ENCODE measurements at places on chromosomes 5 and 9. TPM values are rescaled to one million over a fixed set of nuclear protein-coding genes. Genes with fewer than 3 reads are reported as not detected.

The CARTPT gene
- not detected for total RNA-seq

The FAM170A gene
- total RNA-seq: not detected

The FGF1 gene
- total RNA-seq: not detected

The PPP3R2 gene
- total RNA-seq: not detected

The CD14 gene
- total RNA-seq: 0.28 TPM

The CDO1 gene
- 27.6 TPM for total RNA-seq

GRCh38 chr5:41629897-41630296 is 119.5 kb upstream of the PLCXD3 start:
- no peak for DNase-seq
- no peaks in the 10 kb centered on the region for H3K4me1 ChIP-seq
- no peaks in the 10 kb centered on the region for H3K36me3 ChIP-seq
- no peak overlapping the region for H3K27ac ChIP-seq

DNA sequence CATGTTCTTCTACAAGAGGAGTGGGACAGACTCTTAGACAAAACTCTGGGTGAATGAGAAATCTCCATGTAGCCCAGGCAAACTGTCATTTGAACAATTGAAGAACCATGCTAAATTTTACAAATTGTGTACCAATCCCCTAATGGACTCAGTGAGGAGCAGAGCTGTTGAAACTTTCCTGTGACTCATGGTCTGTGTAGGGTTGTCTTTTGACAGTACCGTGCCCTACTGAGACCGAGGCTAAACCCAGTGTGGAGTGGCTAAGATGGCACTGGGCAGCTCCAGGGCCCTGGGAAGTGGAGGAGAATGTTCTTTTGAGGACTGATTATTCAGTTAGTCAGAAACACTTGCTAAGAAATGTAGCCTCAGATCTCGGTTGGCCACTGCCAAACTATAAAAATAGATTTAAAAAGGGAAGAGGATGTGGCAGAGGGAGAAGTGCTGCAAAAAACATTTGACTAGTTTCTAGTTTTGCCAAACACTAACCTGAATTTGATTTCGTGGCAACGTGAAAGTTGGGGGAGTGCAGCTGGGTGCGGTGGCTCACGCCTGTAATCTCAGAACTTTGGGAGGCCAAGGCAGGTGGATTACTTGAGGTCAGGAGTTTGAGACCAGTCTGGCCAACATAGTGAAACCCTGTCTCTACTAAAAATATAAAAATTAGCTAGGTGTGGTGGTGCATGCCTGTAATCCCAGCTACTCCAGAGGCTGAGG is 24.7 kb downstream of the POU4F3 start:
- no peak overlapping the region for H3K4me3 ChIP-seq
- H3K27me3 ChIP-seq: peaks cover 46% of the 10 kb centered on the region
- H3K27ac ChIP-seq: no peak overlapping the region
- no peaks in the 10 kb centered on the region for H3K4me1 ChIP-seq
- H3K36me3 ChIP-seq: no peaks in the 10 kb centered on the region

- peaks cover 2% of the 10 kb centered on the region for H3K36me3 ChIP-seq
- H3K4me1 ChIP-seq: no peaks in the 10 kb centered on the region
- no peak overlapping the region for H3K4me3 ChIP-seq
- no peak overlapping the region for H3K27ac ChIP-seq
- no peaks in the 10 kb centered on the region for H3K27me3 ChIP-seq
Measured at GRCh38 chr5:32814141-32814540, 103.0 kb downstream of the NPR3 start.

GRCh38 chr9:70613024-70613768 is 198.7 kb upstream of the KLF9 start:
- no peak overlapping the region for H3K4me3 ChIP-seq
- H3K4me1 ChIP-seq: peaks cover 22% of the 10 kb centered on the region
- H3K27ac ChIP-seq: no peak overlapping the region
- H3K27me3 ChIP-seq: no peaks in the 10 kb centered on the region
- no peak for DNase-seq

DNA sequence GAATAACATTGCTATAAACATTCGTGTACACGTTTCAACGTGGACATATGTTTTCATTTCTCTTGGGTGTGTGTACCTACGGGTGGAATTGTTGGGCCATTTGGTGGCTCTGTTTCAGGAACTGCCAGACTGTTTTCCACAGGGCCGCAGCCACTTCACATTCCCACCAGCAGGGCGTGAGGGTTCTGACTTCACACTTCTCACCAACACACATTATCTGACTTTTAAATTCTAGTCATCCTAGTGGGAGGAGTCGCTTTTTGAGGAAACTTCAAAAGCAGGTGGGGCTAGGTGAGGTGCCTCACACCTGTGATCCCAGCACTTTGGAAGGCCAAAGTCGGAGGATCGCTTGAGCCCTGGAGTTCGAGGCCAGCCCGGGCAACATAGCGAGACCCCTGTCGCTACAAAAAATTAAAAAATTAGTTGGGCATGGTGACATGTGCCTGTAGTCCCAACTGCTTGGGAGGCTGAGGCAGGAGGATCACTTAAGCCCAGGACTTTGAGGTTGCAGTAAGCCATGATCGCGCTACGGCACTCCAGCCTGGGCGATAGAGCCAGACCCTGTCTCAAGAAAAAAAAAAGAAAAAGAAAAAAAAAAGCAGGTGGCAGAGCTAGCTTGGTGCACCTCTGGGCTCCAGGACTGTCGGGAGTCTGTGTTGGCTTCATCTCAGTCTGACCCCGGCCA is 28.5 kb downstream of the TSPAN17 start:
- peaks cover 10% of the 10 kb centered on the region for H3K4me1 ChIP-seq
- H3K4me3 ChIP-seq: no peak overlapping the region
- no peak overlapping the region for H3K27ac ChIP-seq
- H3K27me3 ChIP-seq: peaks cover 12% of the 10 kb centered on the region

DNA sequence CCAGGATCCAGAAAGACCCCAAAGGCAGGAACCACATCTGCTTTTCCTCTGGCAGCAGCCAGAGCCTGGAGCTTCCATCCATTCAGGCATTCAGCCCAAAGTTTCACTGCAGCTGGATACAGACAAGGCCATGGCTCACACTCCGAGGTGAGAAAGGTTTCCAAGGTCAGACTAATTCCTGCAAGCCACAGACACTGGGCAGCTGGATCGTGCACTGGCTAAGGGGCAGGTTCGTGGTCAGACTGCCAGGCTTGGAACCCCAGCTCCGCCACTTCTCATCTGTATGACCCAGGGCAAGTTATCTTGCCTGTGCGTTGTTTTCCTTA is 36.9 kb downstream of the SPOCK1 start:
- H3K27me3 ChIP-seq: peaks cover 12% of the 10 kb centered on the region
- H3K4me3 ChIP-seq: no peak overlapping the region
- no peak overlapping the region for H3K27ac ChIP-seq
- no peak for DNase-seq
- H3K4me1 ChIP-seq: peaks cover 12% of the 10 kb centered on the region

DNA sequence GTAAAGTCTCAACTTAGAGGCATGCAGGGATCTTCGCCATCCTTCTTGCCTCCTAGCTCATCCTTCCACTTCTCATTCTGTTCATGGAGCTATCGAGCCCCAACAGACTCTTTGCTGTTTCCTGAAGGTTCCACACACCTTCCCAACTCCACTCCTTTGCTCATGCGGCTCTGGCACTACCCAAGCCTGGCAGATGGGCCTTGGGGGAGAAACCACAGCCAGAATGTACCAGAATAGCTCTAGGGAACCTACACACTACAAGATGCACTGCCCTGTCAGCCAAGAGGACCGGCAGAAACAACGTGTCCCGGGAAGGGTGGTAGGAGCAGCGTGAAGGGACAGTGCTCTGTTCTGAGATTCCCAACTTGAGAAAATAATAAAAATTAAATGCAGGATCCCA is 178.9 kb downstream of the GABBR2 start:
- H3K4me1 ChIP-seq: no peaks in the 10 kb centered on the region
- H3K36me3 ChIP-seq: no peaks in the 10 kb centered on the region
- no peak for DNase-seq
- H3K27me3 ChIP-seq: peaks cover 45% of the 10 kb centered on the region

DNA sequence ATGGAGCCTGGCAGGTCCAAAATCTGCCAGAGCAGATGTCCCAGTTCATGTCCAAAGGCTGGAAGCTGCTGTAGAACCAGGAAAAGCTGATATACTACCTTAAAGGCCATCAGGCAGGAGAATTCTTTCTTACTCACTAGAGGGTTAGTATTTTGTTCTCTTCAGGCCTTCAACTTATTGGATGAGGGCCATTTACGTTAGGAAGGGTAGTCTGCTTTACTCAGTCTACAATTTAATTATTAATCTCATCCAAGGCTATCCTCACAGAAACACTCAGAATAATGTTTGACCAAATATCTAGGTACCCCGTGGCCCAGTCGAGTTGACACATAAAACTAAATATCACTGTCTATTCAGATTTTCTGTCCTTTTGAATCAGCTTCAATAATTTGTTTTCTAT is 437.4 kb downstream of the TLE4 start:
- no peak for DNase-seq
- no peaks in the 10 kb centered on the region for H3K36me3 ChIP-seq
- H3K4me1 ChIP-seq: no peaks in the 10 kb centered on the region
- no peak overlapping the region for H3K27ac ChIP-seq
- H3K4me3 ChIP-seq: no peak overlapping the region

- H3K27me3 ChIP-seq: peaks cover 6% of the 10 kb centered on the region
- DNase-seq: no peak
- no peaks in the 10 kb centered on the region for H3K36me3 ChIP-seq
- no peaks in the 10 kb centered on the region for H3K4me1 ChIP-seq
- H3K4me3 ChIP-seq: no peak overlapping the region
- H3K27ac ChIP-seq: no peak overlapping the region
Measured at GRCh38 chr9:97793067-97793466, 60.0 kb upstream of the FOXE1 start.

- H3K4me3 ChIP-seq: no peak overlapping the region
- peaks cover 13% of the 10 kb centered on the region for H3K36me3 ChIP-seq
- H3K27me3 ChIP-seq: no peaks in the 10 kb centered on the region
- no peak for DNase-seq
- no peak overlapping the region for H3K27ac ChIP-seq
Measured at GRCh38 chr9:97997330-97998276, 14.5 kb downstream of the ANP32B start.

GRCh38 chr9:36874921-36875320 is 159.1 kb downstream of the PAX5 start:
- H3K36me3 ChIP-seq: no peaks in the 10 kb centered on the region
- DNase-seq: no peak
- peaks cover 25% of the 10 kb centered on the region for H3K27me3 ChIP-seq
- no peak overlapping the region for H3K27ac ChIP-seq
- no peaks in the 10 kb centered on the region for H3K4me1 ChIP-seq
- no peak overlapping the region for H3K4me3 ChIP-seq

DNA sequence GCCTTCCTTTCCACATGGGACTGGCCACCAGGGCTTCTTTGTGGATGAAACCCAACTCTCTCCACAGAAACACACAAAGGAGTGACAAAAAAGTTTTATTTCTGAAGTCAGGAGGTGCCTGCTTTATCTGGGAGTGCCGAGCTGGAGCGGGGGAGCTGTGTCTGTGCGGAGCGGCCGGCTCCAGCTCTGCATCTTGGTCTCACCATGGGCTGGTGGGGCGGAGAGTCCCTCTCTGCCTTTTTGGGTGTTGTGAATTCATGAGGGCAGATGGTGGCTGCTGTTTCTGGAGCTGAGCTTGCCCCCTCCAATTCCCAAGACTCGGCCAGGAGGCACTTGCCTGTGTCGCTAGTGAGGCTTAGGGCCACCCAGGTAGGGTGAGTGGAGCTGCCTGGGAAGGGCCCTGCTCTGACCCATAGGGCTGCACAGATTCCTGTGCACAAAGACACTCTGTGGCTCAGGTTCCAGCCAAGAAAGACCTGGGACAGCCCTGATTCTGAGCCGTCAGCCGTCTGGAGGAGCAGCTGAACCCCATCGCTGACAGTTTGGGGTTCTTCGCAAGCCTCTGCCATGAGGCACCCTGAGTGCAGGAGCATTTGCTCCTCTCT is 1.4 kb downstream of the DBH start:
- DNase-seq: no peak
- H3K27ac ChIP-seq: no peak overlapping the region

- H3K4me3 ChIP-seq: no peak overlapping the region
- no peaks in the 10 kb centered on the region for H3K27me3 ChIP-seq
- no peak overlapping the region for H3K27ac ChIP-seq
- DNase-seq: no peak
- H3K4me1 ChIP-seq: peaks cover 11% of the 10 kb centered on the region
- no peaks in the 10 kb centered on the region for H3K36me3 ChIP-seq
Measured at GRCh38 chr5:111782216-111782615, 25.2 kb upstream of the NREP start.

DNA sequence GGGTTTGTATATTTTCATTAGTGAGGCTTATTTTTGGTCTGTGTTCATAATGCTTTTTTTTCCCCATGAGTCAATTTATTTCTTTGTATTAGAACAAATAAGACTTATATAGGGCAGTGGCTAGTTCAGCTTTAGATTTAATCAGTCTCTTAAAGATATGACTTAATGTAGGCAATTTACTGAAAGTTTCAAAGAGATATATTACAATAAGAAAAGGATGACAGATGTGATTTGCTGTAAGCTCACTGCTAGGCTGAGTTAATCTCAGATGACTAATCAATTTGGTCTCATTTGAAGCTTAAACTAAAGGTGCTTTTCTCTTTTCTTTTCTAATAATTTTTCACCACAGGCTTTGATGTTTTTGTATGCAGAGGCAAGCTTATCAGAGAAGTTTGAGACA is 291.8 kb upstream of the DAP start:
- peaks cover 18% of the 10 kb centered on the region for H3K4me1 ChIP-seq
- H3K36me3 ChIP-seq: peaks cover 15% of the 10 kb centered on the region
- no peak for DNase-seq
- H3K27me3 ChIP-seq: no peaks in the 10 kb centered on the region
- no peak overlapping the region for H3K27ac ChIP-seq

DNA sequence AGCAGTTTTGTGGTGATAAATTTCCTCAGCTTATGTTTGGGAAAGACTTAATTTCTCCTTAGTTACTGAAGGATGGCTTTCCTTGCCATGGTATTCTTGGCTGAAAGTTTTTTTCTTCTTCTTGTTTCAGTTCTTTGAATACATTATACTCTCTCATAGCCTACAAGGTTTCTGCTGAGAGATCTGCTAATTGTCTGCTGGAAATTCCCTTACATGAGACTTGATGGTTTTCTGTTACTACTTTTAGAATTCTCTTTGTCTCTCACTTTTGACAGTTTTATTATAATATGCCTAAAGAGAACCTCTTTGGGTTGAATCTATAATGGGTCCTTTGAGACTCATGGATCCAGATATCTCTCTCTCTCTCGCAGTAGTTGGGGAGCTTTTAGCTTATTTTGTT is 693.6 kb downstream of the PRELID2 start:
- H3K36me3 ChIP-seq: peaks cover 3% of the 10 kb centered on the region
- H3K4me1 ChIP-seq: no peaks in the 10 kb centered on the region
- H3K27me3 ChIP-seq: no peaks in the 10 kb centered on the region

- DNase-seq: no peak
- no peak overlapping the region for H3K27ac ChIP-seq
- no peaks in the 10 kb centered on the region for H3K27me3 ChIP-seq
- H3K4me3 ChIP-seq: no peak overlapping the region
Measured at GRCh38 chr9:37542488-37542887, 33.7 kb downstream of the FBXO10 start.

GRCh38 chr9:137045294-137046087 is 486 bp downstream of the NPDC1 start:
- H3K27me3 ChIP-seq: peaks cover 47% of the 10 kb centered on the region
- no peaks in the 10 kb centered on the region for H3K36me3 ChIP-seq
- no peak for DNase-seq
- H3K4me1 ChIP-seq: peaks cover 4% of the 10 kb centered on the region

- peaks cover 20% of the 10 kb centered on the region for H3K27me3 ChIP-seq
- H3K36me3 ChIP-seq: no peaks in the 10 kb centered on the region
- H3K4me3 ChIP-seq: no peak overlapping the region
- H3K27ac ChIP-seq: no peak overlapping the region
Measured at GRCh38 chr5:173703466-173703865, 87.0 kb upstream of the BOD1 start.

GRCh38 chr9:38160613-38161215 is 91.7 kb upstream of the SHB start:
- no peak overlapping the region for H3K4me3 ChIP-seq
- no peaks in the 10 kb centered on the region for H3K27me3 ChIP-seq
- DNase-seq: peak; percentile 79
- peaks cover 15% of the 10 kb centered on the region for H3K4me1 ChIP-seq
- no peak overlapping the region for H3K27ac ChIP-seq
